ENCODE measurements at places on chromosomes 16 and 17.

- DNase-seq: no peak
Measured at GRCh38 chr16:30621765-30622164, 11.6 kb upstream of the ZNF689 start.

DNA sequence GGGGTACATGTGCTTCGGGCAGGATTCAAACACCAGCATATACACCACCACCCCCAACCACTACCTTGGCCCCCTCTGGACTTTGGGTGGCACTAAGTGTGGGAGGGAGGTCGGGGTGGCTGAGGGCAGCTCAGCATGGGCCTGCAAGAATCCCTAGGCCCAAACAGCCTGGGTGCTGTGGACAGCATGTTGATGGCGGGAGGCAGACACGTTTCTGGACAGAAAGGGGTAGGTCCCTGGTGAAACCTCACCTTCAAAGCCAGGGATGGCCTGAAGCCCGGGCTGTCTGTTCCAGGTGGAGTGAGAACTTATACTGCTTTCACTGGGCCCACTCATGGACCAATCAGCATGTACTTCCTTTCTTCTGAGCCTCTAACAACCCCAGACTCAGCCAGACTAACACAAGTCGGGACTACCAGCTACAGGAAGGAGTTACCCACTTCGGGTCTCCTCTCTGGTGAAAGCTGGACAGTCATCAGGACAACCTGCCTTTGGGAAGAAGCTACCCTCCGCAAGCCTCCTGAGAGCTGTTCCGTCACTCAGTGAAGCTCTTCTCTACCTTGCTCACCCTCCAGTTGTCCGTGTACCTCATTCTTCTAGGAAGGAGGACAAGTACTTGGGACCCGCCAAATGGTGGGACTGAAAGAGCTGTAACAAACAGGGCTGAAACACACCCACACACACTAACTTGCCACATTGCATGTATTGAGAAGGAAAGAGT, 203.0 kb downstream of the CPPED1 start:
- no peak for DNase-seq

GRCh38 chr17:40542558-40543411, 22.5 kb downstream of the CCR7 start:
- peak; percentile 19 for DNase-seq

- DNase-seq: no peak
Measured at GRCh38 chr16:69712914-69713581, 13.3 kb downstream of the NQO1 start.

GRCh38 chr17:8146381-8147140, 5.6 kb downstream of the PER1 start:
- DNase-seq: no peak

GRCh38 chr16:4382795-4383357, 11.2 kb downstream of the VASN start:
- DNase-seq: no peak

DNA sequence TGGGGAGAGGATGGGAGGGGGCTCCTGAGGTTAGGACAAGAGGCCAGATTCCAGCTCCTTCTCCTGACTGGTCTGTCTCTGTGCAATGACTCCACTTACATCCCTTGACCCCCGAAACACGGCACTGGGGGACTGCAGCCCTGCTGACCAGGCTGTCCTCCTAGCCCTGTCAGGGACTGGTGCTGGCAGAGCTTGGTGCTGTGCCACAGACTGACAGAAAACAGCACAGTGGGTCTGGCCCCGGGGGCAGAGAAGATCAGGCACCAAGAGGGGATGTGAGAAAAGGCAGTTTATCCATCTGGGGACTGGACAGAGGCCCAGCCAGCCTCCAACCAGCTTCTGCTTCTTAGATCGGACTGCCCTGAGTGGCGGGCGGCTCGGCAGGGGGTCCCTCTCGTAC, 19.4 kb downstream of the SLC38A7 start:
- no peak for DNase-seq

- no peak for DNase-seq
Measured at GRCh38 chr16:46949241-46949892, 24.1 kb downstream of the DNAJA2 start.

DNA sequence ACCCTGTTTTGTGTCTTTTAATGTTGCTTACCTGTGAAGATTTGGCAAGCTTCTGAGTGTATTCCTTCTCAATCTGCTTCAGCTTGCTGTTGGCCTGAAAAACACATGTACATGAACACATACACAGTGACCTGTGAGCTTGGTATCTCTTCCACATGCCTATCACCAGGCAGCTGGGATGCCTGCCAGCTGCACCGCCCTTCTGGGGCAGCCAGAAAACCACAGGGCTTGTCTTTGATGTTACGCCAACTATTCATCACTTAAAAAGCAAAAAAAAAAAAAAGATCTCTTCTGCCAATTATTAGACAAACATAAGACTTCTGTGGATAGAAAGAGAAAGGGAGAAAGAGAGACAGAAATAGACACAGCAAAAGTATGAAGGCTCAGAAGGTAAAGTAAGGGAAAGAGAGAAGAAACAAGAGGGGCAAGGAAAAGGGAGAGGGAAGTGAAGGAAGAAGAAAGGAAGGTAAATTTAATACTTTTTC, 189.2 kb upstream of the AXIN2 start:
- DNase-seq: no peak

DNA sequence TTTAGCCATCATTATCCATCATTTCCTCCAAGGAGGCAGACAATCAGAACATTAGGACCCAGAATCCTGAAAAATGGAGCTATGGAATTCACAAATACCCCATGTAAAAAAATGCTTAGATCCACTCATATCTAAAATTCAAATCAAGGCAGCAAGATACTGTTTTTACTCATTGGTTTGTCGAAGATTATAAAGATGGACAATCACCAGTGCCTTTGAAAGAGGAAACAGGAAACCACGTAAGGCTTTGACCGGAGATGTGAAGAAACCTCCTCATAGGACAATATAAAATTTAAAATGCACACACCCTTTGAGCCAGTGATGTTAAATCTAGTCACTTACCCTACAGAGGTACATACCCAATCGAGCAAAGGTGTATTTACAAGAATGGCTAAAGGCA, 130.0 kb downstream of the XYLT1 start:
- no peak for DNase-seq

Measured in Caco-2 (cell line).